ENCODE measurements at places on chromosomes 6 and 20.

DNA sequence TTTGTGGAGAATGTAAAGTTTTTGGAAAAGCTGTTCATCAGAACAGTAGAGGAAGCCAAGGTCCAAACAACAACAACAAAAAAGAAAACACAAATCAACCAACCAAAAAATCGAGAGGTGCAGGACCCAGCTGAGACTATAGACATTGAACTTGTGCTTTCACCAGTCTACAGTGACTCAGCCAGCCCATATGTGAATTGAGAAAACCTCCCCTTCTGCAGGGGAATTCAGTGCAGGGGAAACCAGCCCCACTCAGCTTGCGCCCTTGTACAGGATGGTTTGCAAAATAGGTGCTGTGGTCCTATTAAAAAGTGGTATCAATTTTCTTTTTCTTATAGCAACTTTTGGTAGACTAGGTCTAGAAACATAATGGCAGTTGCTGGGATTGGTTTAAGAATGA is 21.3 kb downstream of the MLIP start:
- DNase-seq, result no peak

GRCh38 chr6:132598473-132598872 is 8.9 kb upstream of the TAAR5 start:
- no peak for DNase-seq

DNA sequence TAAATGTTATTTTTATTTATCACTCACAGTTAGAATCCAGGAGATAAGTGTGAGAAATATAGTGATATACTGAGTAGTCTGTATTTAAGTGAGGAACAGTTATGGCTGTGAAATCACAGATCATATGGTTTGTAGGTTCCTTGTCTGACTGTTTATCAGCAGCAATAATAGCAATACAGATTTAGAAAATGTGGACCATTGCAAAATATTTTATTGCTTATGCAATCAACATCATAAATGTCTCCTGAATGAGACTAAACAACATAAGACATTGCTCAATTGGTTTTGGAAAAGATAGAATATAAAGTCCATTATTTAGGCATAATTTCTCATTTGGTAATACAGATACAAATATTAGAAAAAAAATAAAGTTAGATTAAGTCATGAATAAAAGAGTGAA is 43.7 kb downstream of the CCDC170 start:
- no peak for DNase-seq

DNA sequence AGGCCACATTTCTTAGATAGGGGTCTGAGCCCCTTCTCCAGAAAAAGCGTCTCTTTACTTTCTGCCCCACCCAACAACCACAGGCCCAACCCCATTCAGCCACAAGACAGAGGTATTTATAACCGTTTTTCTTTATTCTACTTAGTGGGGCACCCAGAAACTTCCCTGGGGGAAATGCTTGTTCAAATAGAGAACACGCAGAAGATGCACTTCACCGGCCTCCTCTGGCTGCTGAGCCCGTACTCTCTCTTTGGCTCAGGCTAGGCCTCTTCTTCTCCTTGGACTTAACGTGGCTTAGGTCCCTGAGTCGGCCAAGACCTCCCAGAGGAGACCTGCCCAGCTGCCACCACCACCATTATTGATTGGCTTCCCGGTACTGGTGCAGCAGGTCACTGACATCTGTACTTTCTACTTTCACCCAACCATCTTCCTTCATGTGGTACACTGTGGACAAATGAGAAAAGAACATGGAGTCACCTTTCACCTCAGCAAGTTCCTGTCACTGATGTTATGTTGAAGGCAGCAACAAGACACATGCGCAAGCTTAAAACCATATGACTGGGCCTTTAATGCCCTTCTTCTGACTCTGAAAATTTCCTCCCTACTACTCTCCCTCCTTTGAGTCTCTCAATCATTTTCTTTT is 2.2 kb upstream of the TAP2 start:
- DNase-seq, result no peak

GRCh38 chr6:141957271-141957670 is 175.5 kb upstream of the GJE1 start:
- DNase-seq, result no peak

- no peak for DNase-seq
These were observed 49.9 kb upstream of the ADGRF1 start for GRCh38 chr6:47091886-47092668.

GRCh38 chr6:162750776-162751175 is 23.0 kb downstream of the PACRG start:
- no peak for DNase-seq

All from stimulated activated CD4-positive, alpha-beta T cell treated with anti-CD3 and anti-CD28 coated beads, Interleukin-1b, Interleukin-23, amount 100 ng/mL, for 1 hour (primary cell).